ENCODE measurements at places on chromosomes 12 and 14. TPM values are rescaled to one million over a fixed set of nuclear protein-coding genes. Genes with fewer than 3 reads are reported as not detected.

DNA sequence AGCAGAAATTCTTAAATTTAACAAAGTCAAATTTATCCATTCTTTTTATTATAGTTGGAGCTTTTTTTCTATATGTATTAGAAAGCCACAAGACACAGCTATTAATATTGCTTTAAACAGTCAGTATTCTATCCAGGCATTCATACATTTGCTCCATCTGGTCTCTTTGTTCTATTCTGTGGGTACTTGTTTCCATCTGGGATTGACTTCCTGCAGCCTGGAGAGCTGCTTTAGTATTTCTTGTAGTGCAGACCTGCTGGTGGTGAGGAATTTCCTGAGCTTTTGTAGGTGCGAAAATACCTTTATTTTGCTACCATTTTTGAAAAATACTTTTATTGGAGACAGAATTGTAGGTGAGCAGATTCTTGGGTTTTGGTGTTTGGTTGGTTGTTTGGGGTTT is 29.0 kb downstream of the CCDC60 start:
- DNase-seq = no peak

GRCh38 chr14:74504412-74504811 is 10.8 kb downstream of the ISCA2 start:
- DNase-seq = no peak

DNA sequence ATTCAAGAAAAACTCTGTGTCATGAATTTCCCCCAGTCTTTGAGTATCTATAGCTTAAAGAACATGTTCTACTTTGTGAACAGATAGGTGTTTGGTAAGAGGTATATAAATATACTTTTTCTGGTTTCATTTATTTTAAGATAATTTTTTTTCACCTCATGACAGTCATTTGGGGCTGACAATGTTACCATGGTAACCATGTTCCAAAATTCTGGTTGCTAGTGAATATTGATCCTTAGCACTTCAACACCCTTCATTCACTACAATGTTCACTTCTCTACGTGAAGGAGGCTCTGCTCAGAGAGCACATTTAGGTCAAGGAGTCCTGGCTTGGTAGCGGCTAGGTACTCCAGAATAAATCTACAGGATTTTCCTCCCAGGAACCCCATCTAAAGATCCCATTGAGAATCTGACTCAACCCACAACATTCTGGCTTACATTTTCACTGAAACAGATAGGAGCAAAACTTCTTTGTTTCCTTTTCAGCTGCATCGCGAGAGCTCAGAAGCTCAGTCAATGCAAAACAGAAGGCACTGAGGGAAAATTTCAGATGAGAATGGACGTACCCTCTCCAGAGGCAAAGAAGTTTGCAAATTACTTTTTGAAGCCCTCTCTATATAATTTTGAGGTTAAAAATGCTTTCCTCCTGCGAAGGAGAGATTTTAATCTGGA is 93.6 kb downstream of the ARF6 start:
- DNase-seq = no peak

PMCH gene
- polyA plus RNA-seq = 0.36 TPM

LUM gene
- polyA plus RNA-seq = 23.7 TPM

- no peak for DNase-seq
Measured at GRCh38 chr14:55600784-55601561, 21.0 kb downstream of the KTN1 start.

All from right renal cortex interstitium (tissue), 3 donors.